ENCODE measurements at places on chromosomes 5 and 9.

DNA sequence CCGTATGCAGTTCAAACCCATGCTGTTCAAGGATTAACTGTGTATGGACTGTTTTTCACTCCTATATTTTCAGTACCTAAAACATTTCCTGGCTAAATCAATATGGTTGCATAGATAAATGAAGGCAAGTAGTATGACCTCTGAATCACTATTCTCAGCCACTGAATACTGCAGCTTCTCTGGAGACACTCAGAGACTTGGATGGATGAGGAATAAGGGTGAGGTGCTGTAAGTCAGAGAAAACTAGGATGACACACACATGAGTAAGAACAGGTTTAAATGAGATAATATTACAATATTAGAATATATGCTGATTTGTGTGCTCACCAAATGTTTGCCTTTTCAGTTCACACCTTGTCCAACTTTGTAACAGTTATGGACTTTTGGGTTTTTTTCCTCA is 26.0 kb upstream of the ANXA1 start:
- peak; percentile 57 for DNase-seq

- no peak for DNase-seq
These were observed 39.3 kb upstream of the MVB12B start for GRCh38 chr9:126287166-126287866.

DNA sequence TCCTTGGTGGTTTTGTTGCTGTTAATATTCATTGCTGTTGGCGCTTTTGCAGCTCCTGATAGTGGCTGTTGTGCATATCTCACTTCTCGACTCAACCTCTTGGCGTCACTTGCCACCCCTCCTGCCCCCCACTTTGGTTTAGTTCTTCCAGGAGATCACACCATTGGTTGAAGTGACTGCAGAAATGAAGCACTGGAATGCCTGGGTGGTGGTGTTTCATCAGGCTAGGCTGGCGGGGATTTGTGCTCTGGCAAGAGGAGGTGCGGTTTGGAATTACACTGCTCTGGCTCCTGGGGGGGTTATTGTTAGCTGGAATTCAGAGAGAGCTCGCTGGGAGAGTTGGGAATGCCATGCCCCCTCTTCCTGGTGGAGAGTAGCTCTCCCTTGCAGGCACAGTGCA is 11.5 kb downstream of the PRRC2B start:
- no peak for DNase-seq

GRCh38 chr5:128636361-128636760 is 98.3 kb upstream of the FBN2 start:
- no peak for DNase-seq

DNA sequence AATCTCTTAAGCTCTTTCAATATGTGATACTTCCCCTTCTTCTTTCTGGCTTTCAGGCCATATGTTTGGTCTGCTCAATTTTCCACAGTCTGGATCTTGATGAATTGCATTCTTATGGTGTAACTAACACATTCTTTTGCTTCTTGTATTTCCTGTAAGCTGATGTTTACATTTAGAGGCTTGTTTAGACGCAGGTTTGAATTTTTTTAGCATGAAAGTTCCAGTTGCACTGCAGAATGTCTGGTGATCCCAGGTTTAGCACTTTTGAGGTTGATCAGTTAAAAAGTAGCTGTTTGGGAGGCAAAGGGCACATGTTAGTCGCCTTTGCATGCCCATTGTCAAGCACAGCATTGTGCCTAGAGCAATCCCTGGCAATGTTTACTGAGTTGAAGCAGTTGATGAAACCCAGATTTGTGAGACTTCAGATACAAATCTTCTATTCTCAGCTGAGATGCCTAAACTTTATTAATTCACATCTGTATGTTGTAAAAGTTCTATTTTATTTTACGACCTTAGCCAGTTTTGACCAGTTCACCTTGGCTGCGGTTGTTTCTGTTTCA is 59.6 kb upstream of the SPATA31C2 start:
- no peak for DNase-seq

All from RCC 7860 (cell line).